PC-9 (cell line): ENCODE measurements at places on chromosomes 7 and 10. TPM values are rescaled to one million over a fixed set of nuclear protein-coding genes. Genes with fewer than 3 reads are reported as not detected.

The CAV2 gene
- 260 and 296 TPM in 2 replicates for total RNA-seq

- H3K36me3 ChIP-seq: peaks cover 21% of the 10 kb centered on the region
- H3K27ac ChIP-seq: peak overlapping the region; percentile 15; the same call in 1 of the 2 replicates
- peak; percentile 40 for DNase-seq
- H3K4me1 ChIP-seq: peaks cover 6% of the 10 kb centered on the region; the same call in 1 of the 2 replicates
Measured at GRCh38 chr7:148819697-148820360, 64.3 kb downstream of the EZH2 start.

GRCh38 chr10:7492660-7493046 lies 81.8 kb upstream of the SFMBT2 start:
- no peak for DNase-seq
- no peaks in the 10 kb centered on the region for H3K4me1 ChIP-seq
- no peak overlapping the region for H3K27ac ChIP-seq
- no peak overlapping the region for H3K4me3 ChIP-seq

The MYOZ1 gene
- total RNA-seq: 0.22 and 0.75 TPM in 2 replicates

GRCh38 chr7:21353388-21353780 lies 74.5 kb upstream of the SP4 start:
- peaks cover 7% of the 10 kb centered on the region; the same call in 1 of the 2 replicates for H3K27me3 ChIP-seq
- H3K27ac ChIP-seq: no peak overlapping the region
- H3K36me3 ChIP-seq: no peaks in the 10 kb centered on the region
- DNase-seq: no peak
- no peak overlapping the region for H3K4me3 ChIP-seq

GRCh38 chr7:147857152-147858140 lies 733.1 kb upstream of the C7orf33 start:
- DNase-seq: no peak
- H3K4me1 ChIP-seq: no peaks in the 10 kb centered on the region
- peaks cover 24% of the 10 kb centered on the region for H3K27me3 ChIP-seq
- H3K36me3 ChIP-seq: no peaks in the 10 kb centered on the region
- H3K4me3 ChIP-seq: no peak overlapping the region

The ZNHIT1 gene
- total RNA-seq: 105 and 110 TPM in 2 replicates

The ZNF804B gene
- not detected in 2 replicates for total RNA-seq
